ENCODE measurements at places on chromosomes 5 and 9.

GRCh38 chr5:15621094-15621493 lies 121.1 kb downstream of the FBXL7 start:
- no peak for DNase-seq

DNA sequence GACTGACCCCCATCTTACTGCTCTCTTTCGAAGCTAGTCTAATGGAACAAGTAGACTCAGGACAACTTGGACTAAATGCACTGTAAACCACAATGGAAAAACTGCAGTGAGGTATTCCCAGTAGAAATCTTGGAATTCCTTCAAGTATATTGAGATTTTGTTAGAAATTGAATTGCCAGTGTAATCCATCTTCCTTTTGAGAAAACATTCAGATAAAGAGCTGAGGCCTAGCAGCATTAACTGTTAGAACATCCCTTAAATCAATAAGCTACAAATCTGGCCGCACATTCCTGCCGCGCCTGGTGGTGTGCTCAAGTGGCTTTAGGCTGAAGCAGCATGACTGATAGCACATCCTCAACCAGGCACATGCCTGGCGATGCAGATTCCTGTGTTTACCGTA lies 29.3 kb downstream of the PPIC start:
- no peak for DNase-seq

- no peak for DNase-seq
Measured at GRCh38 chr5:179163236-179164155, 103.3 kb downstream of the ZNF354C start.

- no peak for DNase-seq
Measured at GRCh38 chr5:158701007-158701391, 398.7 kb downstream of the EBF1 start.

DNA sequence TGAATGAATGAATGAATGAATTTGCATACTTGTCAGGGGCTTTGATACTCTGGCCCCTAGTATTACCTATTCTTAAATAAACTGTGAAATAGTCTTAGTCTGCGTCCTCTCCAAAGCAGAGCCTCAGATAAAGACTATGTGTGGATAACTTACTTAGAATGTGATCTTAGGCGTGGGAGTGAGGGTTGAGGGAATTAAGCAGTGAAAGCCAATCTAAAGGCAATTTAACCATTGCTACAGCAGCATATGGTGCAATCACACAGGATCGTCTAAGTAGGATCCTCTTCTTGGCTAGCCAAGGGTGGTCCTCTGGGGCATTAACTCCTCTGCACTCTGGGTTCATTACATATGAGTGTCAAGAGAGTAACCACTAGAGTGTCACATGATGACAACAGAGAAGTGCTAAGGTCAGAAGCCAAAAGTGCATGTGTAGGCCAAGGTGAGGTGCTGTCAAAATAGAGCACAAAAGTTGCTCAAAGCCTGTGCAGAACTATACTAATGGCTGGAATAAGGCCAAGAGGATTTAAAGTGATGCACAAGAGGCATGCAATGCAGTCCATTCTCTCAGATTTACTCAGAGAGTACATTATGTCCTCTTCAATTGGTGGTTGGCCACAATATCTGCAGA lies 274.4 kb upstream of the SEMA6A start:
- DNase-seq = no peak

GRCh38 chr5:123783421-123783820 lies 271.4 kb downstream of the CSNK1G3 start:
- DNase-seq = no peak

DNA sequence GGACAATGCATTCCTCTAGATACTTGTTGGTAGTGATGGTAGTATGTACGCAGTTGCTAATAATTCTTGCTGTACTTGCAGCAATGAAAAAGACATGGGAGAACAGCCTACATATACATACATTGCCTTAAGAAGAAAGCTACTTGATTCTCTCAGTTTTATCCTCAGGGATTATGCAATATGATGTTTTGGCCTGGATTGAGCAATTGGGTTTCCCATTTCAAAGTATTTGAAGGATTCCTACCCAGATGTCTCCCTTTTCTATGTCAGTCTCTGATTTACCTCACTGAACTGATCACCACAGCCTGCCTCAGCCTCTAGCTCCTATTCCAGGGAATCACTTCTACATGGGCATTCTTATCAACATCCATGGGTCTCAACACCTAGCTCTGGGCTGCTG lies 210.1 kb upstream of the CDH10 start:
- DNase-seq = no peak

DNA sequence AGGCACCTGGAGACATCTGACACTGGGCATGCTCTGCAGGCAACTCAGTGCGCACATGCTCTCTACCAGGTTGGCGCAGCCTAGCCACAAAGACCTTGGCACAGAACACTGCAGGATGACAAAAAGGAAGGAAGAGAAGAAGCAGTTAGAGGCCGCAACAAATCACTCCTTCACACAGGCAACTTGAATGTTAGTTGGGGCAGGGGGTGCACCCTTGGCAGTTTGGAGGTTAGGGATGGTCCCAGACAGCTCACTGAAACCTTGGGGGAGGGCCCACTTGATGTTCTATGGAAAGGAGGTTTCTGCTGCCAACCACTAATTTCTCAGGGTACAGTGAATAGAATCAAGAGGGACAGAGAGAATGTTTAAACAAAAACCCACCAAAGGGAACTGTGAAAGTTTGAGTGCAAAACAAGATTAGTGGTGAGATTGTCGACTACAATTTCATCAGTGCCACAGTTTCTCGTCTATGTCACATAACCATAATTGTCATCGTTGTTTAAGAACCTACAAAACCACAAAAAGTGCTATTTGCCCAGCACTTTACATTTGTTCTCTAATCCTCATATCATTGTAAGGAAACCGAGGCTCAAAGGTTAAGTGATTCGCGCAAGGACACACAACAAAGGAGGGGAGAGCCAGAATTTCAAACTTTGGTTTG lies 48.7 kb downstream of the FBXW11 start:
- peak; percentile 24 for DNase-seq

- peak; percentile 74 for DNase-seq
Measured at GRCh38 chr9:130243015-130243881, 22.3 kb upstream of the HMCN2 start.

GRCh38 chr9:38336341-38336740 lies 56.2 kb upstream of the ALDH1B1 start:
- no peak for DNase-seq

GRCh38 chr5:61578858-61579503 lies 246.9 kb downstream of the ZSWIM6 start:
- DNase-seq = no peak

GRCh38 chr5:108703313-108703712 lies 44.4 kb upstream of the FER start:
- no peak for DNase-seq
